ENCODE measurements at places on chromosomes 1 and 21.

GRCh38 chr1:231872461-231872910 is 245.9 kb downstream of the DISC1 start:
- DNase-seq: no peak

DNA sequence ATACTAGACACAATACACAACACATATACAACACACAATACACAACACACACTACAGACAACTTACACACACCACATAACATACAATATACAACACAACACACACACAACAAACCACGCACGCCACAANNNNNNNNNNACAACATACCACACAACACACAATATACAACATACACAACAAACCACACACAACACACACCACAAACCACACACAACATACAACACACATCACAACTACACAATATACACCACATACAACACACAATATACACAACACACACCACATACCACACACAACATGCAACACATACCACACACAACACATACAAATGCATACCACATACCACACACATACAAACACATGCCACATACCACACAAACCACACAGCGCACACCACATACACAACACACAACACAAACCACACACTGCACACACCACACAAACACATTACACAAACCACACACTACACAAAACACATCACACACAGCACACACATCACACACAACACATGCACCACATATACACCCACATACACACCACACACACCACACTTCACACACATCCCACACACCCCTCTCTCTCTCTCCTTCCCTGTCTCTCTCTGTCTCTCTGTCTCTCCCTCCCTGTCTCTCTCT is 108.3 kb downstream of the ETS2 start:
- DNase-seq: no peak

DNA sequence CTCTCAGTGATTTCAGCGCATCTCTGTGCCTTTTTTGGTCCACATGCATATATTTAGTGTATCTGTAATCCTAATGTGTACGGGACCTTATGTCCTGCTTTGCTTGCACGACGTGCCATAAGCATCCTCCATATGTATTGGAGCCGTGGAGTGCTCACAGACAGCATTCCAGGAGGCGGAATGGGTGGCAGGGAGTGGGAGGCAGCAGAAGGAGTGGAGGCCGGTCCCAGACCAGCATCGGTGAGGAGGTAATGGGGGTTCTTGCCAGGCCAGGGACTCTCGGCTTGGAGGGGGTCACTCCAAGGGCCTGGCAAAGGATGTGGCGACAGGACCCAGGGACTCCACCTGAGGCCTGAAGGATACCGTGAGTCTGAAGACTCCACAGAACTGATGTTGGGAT is 185.0 kb downstream of the CAMTA1 start:
- DNase-seq: no peak

DNA sequence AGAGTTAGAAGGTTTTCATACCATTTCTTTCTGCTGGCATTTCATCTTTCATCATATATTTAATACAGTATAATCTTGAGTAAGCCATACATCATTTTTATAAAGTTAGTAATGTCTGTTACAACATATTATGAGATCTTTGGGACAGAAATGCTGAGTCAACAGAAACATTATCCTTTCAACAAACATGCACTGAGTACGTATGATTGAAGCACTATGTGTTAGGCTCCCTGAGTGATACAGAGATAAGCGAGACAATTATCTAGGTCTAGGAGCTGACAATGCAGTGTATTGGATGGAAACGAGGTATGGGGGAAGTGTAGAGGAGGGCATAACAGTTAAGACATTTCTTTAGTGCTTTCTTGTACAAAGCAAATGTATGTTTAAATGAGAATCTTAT is 19.7 kb upstream of the GPR52 start:
- no peak for DNase-seq

DNA sequence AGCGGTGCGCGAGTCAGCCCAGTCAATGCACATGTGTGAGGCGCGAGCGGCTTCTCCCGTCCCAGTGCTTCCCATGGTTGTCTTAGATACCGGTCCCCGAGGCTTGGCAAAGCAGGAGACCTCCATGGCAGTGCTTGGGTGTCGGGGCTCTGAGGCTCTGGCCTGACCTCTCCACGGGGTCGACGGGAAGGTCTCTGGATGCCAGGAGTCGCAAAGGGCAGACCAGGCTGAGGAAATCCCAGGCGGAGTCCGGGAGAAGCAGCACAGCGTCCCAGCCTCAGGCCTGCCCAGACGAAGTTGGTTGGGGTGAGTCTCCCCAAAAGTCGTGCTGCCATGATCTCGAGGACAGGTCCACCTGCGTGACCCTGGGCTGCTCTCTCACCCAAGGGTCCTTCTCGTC is 3881.6 kb downstream of the SRGAP2C start:
- DNase-seq: no peak

GRCh38 chr1:204744107-204744779 is 58.7 kb upstream of the LRRN2 start:
- DNase-seq: no peak

- DNase-seq: peak; percentile 58
Measured at GRCh38 chr1:92486251-92487077, at the start of gene GFI1. TSS of gene GFI1 (minus strand) at chr1:92486925. CDS start at chr1:92483487, 3,438 bp downstream.

DNA sequence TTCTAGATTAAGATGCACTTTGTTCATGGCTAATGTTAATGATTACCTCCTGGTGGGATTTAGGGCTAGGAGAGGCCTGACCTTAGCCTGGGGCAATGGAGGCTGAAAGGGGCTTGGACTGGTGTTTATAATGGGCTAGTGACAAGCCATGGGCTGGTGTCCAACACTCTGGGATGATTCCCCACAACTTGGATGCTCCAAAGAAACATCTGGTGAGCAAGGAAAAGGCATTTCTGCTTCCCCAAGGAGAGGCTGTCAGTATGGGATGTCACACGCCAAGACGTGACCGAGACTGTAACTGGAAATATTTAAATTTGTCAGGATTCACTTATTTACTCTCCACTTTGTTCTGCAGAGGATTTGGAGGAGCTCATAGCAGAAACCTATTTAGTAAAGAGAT is 45.2 kb downstream of the PTPRU start:
- DNase-seq: no peak

DNA sequence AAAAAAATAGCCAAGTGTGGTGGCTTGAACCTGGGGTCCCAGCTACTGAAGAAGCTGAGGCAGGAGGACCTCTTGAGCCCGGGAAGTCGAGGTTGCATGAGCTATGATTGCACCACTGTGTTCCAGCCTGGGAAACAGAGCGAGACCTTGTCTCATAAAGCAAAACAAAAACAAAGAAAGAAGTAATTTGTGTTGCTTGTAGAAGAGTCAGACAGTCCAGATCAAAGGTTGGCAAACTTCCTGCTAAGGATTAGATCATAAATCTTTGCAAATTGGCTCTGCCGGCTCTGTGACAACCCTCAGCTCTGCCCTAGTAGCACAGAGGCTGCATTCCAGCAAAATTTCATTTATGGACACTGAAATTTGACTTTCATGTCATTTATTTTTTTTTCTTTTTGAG is 19.0 kb upstream of the MFN2 start:
- no peak for DNase-seq
